T-helper 2 cell (primary cell): ENCODE measurements at places on chromosomes 7 and 10.

GRCh38 chr10:52283174-52283573, 30.9 kb upstream of the DKK1 start:
- DNase-seq = no peak

GRCh38 chr7:124630395-124630794, 135.2 kb downstream of the GPR37 start:
- DNase-seq = no peak

GRCh38 chr10:62093863-62094291, 174.8 kb downstream of the RTKN2 start:
- DNase-seq = no peak

DNA sequence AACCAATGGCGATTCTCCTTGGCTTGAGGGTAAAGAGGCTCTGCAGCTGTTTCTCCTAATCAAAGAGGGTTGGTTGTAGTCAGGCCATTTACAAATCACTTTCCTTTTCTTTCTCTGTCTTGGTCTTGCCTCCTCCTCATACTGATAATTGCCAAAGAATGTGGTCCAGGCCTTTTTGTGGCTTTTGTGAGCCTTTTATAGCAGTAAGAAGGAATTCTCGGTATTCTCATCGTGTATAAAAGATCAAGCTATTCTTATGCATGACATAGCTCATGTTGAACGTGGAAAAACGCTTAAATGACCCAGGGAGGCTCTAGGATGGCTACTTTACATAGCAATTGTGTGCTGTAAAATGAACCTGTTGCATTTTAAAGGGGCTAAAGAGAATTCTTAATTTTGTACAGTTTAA, 62.6 kb downstream of the RBM20 start:
- no peak for DNase-seq

- DNase-seq = no peak
These were observed 25.9 kb downstream of the GPRIN2 start for GRCh38 chr10:46530249-46531186.

GRCh38 chr10:69895759-69896158, 94.1 kb downstream of the COL13A1 start:
- DNase-seq = no peak

- no peak for DNase-seq
These were observed 28.9 kb upstream of the PCBD1 start for GRCh38 chr10:70917226-70917625.

- no peak for DNase-seq
These were observed 2.2 kb downstream of the IRF5 start for GRCh38 chr7:128939861-128940410.

DNA sequence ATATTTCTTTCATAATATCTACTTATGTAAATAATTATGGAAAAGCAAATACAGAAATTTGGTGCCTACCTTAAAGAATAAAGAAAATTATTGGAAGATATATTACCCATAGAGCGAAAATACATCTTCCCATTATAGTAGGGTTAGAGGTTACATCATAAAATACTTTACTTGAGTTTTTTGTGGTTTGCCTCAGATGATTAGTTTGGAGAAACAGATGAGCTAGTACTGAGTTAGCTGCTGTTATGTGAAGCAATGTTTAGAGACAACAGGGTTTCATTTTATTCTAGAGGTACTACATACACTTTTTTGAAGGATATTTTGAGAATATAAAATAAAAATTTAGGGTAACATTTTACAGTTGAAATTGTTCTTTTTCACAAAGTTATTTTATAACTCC, 2.9 kb upstream of the MLLT10 start:
- no peak for DNase-seq

DNA sequence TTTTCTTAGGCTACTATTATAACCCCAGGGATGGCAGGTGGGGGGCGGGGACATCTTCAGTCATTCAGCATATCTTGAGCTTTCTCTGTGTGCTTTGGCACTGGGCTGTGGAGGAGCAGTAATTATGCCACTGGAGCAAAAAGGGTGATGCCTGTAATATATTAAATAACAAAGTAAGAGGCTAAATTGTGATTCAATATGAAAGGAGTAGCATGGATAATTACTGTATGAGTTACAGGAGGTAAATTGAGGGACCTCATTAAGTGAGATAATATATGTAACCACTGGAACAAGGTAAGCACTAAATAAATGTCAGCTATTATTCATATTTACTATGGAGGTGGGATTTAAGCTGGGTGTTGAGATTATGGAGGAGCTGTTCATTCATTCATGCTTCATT, 3.3 kb upstream of the STN1 start:
- DNase-seq = no peak

- no peak for DNase-seq
These were observed 159.3 kb downstream of the SH3PXD2A start for GRCh38 chr10:103696094-103696410.

- no peak for DNase-seq
These were observed 9.4 kb downstream of the RNF133 start for GRCh38 chr7:122689346-122690109.

DNA sequence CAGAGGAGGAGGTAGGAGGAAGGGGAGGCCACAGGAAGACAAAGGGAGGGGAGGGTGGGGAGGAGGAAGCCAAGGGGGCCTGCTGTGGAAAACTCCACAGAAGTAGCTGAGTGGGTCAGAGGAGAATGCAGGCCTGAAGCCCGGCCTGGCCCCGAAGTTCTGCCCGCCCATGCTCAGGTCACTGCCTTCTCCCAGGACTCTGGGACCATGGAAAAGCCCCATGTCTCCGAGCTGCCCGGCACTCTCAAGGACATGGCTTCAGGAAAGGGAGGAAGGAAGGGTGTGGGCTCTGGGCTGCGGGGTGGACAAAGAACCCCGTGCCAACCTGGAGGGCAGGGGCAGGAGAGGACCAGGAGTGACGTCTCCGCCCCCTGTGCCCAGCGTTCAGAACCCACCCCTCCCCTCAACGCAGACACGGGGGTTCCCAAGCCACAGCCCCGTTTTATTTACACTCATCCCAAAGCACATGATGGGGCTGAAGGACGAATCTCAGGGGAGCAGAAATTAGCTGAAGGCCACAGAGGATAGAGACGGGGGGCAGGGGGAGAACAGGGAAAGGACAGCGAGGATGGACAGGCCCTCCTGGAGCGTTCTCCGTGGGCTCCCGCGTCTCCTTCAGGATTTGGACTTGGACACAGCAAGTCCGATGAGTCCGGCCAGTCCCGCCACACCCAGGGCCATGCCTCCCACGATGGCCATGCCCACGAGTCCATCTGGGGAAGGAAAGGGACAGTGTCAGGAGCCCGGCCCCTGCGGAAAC, 1.8 kb upstream of the CLDN15 start:
- DNase-seq = no peak

- no peak for DNase-seq
These were observed 196.7 kb downstream of the SEMA3E start for GRCh38 chr7:83452256-83452655.

- DNase-seq = no peak
These were observed 153.0 kb downstream of the ATE1 start for GRCh38 chr10:121774813-121775212.

DNA sequence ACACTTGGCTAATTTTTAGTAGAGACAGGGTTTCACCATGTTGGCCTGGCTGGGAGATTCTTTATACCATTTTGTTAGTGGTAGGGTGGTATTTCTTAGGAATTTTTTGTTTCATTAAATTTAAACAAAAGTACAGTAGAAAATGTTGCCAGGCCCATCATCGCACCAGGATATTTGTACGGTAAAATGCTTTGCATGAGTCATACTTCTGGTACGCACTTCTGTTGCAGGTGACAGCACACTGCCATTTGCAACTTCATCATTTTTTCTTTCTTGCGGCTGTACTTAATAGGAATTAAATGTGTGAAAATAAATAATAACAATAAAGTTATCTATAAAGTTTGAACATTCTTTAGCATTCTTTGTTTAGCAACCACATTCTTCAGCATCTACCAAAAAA, 195.6 kb downstream of the SKAP2 start:
- DNase-seq = no peak

- no peak for DNase-seq
These were observed 128.1 kb upstream of the PTPRZ1 start for GRCh38 chr7:121744877-121745276.

- no peak for DNase-seq
These were observed 197.6 kb downstream of the WDR37 start for GRCh38 chr10:1253523-1254353.

- DNase-seq = no peak
These were observed 85.6 kb upstream of the MTPN start for GRCh38 chr7:136062625-136063325.

GRCh38 chr10:17021656-17022465, 107.8 kb downstream of the CUBN start:
- no peak for DNase-seq

GRCh38 chr7:1539181-1539881, 8.8 kb downstream of the MAFK start:
- DNase-seq = no peak

- DNase-seq = no peak
These were observed 48.4 kb downstream of the SYPL1 start for GRCh38 chr7:106063692-106064091.
